ENCODE measurements at places on chromosomes 1 and 21.

DNA sequence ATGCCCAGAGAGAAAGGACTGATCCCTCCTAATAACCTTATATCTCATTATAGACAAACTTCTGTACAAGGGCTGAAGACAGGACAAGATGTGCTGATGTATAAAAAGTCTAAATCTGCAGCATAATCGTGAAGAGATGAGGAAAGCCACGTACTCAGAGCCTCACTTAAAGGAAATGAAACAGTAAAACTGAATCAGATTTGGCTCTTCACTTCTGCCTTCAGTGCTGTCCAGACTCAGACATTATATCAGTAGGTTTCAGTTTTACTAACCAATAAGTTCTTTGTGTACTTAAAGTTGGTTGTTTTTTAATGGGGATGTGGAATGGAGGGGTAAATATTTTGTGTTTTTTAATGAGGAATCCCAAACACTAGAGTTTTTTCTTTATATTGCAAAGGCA lies 45.3 kb upstream of the RGS1 start:
- DNase-seq, result peak; percentile 61

GRCh38 chr1:162928141-162928540 lies 67.2 kb upstream of the CCDC190 start:
- DNase-seq, result no peak

- DNase-seq, result no peak
Measured at GRCh38 chr21:19776076-19776475, 1222.1 kb upstream of the NCAM2 start.

DNA sequence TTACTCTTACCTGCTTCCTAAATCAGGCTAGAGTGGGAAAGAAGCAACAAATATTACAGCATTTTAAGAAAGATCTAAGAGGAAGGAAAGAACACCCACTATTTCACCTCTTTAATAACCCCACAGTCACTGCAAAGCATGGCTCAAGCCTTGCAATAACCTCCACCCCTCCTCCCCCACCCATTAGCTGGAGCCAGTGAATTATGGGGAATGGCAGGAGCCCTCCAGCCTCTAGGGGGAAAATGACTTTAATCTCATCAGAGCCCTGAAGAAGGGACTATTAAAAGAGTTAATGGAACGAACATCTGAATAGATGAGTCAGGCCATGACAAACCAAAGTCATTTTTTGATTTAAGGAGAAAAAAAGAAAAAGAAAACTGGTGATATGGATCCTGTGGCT lies 630.7 kb upstream of the PLXNA2 start:
- no peak for DNase-seq

- DNase-seq, result no peak
Measured at GRCh38 chr1:54402896-54403295, 3.3 kb downstream of the SSBP3 start.

- DNase-seq, result no peak
Measured at GRCh38 chr1:19524791-19525190, 39.5 kb upstream of the CAPZB start.

DNA sequence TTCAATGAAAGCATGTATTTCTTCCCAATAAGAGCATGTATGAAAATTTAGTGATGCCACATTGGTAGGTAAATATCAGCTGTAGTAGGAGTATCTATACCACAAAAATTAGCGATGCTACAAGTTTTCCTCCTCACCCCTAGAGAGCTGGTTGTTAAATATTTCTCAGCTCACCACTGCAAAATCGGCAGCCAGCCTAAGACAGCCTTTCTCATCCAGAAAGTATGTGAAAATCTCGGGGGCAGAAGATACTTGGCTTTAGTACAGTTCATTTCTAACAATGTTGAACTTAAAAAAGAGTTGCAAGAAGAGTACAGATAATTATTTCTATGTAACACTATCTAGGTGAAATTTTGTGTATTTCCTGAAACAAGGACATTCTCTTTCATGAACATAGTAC lies 235.4 kb downstream of the TPR start:
- DNase-seq, result peak; percentile 79

GRCh38 chr1:93871366-93871765 lies 7.6 kb downstream of the DNTTIP2 start:
- no peak for DNase-seq

DNA sequence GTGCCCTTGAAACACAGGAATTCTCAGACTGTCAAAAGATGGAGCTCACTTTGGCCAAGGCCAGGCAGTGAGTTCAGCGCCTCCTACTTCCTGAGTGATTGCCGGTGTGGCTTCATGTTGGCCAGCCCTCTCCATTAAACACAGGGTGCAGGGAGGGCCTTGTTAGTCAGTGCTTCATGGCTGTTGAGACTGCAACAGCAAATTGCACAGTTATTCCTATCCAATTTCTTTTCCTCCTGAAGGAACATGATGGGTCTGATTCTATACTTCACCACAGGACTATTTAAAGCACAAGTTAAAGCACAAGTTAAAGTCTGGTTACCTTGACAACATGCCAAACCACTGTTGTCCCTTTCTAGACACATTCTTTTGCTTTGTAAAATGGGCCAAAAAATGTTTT lies 156.6 kb downstream of the SIPA1L2 start:
- peak; percentile 61 for DNase-seq

DNA sequence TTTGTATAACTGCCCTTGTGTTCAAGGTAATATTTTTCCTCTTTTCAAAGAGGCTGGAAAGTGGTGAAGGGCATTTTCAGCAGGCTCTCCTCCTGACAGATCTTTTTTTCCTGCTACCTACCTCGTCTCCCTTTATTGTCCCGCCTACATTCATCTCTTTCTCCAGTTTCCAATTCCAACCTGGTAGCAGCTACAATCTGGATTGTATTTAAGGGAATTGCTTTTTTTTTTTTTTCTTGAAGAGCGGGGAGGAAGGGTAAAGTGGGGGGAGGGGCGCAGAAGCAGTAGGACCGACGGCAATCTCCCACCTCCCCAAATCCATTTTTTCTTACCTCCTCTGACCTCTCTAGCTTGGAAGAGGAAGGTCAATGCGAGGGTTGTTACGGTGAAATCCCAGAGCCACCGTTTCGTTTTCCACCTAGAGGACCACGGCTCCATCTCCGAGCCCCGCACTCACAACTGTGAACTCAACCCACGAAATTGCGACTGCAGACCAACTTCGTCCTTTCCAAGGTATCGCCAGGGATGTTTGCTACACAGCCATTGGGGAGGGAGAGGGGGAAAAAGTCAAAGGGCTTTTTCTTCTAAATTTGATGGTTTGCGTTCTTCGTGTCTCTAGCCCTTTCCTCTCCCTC lies 464 bp downstream of the COL11A1 start:
- DNase-seq, result no peak

DNA sequence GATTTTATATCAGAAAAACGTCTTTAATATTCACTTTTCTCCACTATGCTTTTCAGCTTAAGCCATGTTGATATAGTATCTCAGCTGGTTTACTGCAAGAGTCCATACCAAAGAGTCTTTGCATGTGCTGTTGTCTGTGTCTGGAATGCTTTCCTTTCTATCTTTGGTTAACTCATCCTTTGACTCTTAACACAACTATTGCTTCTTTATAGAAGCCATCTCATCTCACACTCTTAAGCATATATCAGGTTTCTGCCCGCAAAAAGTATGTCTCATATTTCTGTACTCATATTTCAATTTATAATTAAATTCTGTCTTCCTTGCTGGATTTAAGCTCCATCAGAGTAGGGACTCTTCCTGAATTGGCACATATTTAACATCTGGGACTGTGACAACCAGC lies 220.9 kb upstream of the KCNK2 start:
- no peak for DNase-seq
